Keratinocyte (primary cell): ENCODE measurements at places on chromosomes 5 and 9. TPM values are rescaled to one million over a fixed set of nuclear protein-coding genes. Genes with fewer than 3 reads are reported as not detected.

GRCh38 chr9:126456441-126457174 lies 130.0 kb downstream of the MVB12B start:
- DNase-seq, result no peak

- no peak for DNase-seq
Observed at GRCh38 chr5:174329738-174330137, 284.2 kb downstream of the NSG2 start.

DNA sequence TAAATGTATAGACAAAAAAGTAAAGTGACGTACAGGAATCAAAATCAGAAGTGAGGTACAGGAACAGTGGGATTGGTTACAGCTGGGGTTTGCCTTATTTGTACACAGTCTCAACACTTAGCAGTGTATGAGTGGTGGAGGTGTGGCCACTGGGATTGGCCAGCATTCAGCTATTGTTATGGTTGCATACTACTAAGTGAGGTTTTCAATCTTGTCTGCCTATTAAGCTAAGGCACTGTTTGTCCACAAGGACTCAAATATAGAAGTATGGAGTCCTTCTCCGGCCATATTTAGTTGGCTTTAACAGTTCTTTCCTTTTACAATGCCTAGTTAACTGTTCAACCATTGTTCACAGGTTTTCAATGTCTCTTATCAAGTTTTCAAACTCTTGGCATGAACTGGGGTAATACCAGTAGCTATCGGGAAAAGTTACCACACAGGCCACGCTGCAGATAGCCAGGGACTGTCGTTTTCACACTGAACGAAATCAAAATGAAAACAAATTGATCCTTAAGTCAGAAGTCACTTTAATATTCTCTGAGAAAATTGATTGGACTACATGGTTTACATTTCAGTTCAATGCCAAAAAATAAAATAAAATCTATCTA lies 176.0 kb upstream of the FREM1 start:
- no peak for DNase-seq

DNA sequence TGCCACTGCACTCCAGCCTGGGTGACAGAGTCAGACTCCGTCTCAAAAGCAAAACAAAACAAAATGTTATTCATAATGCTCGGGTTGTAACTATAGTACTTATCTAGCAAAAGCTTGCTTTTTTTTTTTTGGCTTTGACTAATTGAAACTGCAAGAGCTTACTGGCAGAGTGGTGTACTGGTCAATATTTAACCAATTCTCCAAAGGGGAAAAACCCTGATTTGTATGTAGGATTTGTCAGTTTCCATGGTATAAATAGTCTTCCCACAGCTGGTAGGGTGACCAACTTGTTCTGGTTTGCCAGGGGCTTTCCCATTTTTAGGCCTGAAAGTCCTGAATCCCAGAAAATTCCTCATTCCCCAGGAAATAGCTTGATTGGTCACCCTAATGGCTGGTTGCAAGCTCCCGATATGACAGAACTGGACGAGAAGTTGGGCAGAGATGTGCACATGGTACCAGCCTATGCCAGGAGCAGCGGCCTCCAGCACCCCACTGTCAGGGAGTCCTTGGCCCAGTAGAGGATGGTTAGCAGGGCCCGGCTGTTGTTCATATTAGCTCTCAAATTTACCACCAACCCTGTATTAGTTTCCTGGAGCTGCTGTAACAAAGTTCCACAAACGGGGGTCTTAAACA lies 58.0 kb downstream of the FXN start:
- DNase-seq, result no peak

Gene SPATA9
- not detected in 3 replicates for polyA plus RNA-seq

Gene LRRC70
- 0.21 to 0.34 TPM (median 0.22 TPM) in 3 replicates for polyA plus RNA-seq

DNA sequence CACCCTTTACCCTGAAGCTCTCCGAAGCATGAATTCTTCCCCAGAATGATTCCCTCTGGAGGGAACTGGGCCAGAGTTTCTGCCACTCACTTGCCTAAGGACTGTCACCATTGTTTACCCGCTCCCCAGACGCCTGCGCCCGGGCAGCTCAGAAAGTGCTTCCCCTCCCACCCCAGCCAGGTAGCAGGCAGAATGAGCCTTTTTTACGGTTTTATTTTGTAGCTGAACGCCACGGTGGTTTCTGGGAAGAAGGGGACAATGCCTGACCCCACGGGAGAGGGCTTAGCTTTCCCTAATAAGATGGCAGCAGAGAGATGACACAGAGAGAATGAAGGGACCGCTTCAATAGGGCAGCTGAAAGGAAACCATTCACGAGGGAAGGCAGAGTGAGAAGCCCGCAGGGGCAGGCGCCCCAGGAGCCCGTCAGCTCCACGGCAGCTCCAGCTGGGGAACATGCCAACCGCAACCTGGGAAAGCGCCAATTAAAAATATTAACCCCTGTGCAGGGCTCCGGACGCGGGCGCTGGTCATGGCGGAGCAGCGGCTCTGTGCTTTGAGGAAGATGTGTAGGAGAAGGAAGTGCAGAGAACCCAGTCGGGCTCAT lies 20.4 kb upstream of the NTNG2 start:
- DNase-seq, result no peak
